ENCODE measurements at places on chromosomes 6 and 20.

DNA sequence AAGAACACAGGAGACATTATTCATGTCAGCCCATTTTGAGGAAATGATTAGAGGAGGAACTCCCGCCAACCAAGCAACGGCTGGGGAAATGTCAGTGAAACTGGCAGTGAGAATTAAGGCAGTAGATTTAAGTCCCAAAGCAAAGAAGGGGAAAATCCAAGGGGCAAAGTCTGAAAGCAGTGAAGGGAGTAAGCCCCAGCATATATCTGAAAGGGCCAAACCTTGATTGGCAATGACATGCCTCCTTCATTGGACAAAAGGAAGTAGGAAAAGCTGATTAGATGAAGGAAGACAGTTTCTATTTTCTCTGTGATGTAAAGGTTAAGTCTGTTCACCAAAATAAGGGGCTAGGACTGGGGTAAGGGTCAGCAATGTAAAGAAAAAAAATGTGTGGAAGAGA, 190.3 kb downstream of the RNF144B start:
- no peak for DNase-seq

GRCh38 chr6:39791311-39791710, 865 bp upstream of the DAAM2 start:
- no peak for DNase-seq

DNA sequence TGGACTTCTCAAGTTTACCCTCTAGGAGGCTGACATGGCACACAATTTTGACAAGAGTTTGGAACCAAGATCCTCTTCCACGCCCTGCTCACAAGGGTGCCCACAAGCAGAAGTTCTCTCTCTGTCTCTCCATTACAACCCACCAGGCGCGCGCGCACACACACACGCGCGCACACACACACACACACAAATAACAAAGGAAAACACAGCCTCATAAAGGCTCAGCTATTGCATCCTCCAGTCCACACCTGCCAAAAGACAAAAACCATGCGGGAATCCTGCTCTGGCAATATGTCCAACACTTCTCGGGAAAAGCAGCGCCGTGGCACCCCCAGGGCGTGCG, 870 bp downstream of the PAK5 start:
- no peak for DNase-seq

- no peak for DNase-seq
These were observed 224.5 kb downstream of the FOXC1 start for GRCh38 chr6:1834207-1834606.

GRCh38 chr6:143822584-143823024, 20.5 kb upstream of the LTV1 start:
- no peak for DNase-seq

DNA sequence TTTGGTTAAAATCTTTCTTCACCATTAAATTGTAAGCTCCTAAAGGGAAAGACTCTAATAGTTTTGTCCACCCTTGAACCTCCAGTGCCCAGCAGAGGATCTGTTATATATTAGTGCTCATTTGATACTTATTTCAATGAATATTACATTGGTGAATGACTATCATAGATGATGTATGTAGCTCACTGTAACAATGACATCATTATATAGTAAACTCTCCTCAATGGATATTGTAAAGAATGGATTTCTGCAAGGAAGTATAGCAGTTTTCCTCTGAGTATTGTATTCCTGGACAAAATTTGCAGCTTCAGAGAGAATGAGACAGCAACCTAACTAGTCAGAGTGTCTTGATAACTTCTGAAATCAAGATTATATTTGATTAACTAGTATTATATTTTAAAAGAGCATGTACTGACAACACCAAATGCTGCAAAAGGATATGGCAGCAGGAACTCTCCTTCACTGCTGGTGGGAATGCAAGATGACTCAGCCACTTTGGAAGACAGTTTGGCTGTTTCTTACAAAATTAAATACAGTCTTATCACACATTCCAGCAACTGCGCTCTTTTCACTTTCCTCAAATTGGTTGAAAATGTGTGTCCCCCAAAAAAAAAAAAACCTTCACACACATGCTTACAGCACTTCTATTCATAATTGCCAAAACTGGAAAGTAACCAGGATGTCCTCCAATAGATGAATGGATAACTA, 189.8 kb upstream of the OPRM1 start:
- DNase-seq, result no peak

DNA sequence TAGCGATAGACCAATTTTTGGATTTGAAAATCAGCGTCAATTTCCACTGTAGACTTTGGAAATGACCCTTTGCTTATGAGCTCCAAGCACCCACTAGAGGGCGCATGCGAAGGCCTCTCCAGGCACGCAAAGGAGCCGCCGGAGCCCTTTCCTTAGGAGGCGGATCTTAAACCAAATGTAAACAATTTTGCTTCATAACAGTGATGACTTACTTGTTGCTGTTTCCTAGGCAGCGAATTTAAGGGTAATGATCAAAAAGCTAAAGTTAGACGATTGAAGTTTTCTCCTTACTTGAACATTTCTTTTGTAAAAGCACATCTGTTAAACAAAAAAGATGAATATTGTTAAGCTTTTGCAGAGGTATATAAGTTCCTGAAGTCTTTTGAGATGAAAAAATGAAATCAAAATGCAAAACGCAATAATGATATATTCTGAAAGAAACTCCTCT, 29.2 kb upstream of the EXOC2 start:
- peak; percentile 7 for DNase-seq

GRCh38 chr20:46060301-46060881, 29.4 kb downstream of the NCOA5 start:
- no peak for DNase-seq

GRCh38 chr6:7787137-7787608, 61.3 kb downstream of the BMP6 start:
- peak; percentile 33 for DNase-seq

- DNase-seq, result no peak
These were observed 193.8 kb downstream of the PLCB4 start for GRCh38 chr20:9262653-9263194.

DNA sequence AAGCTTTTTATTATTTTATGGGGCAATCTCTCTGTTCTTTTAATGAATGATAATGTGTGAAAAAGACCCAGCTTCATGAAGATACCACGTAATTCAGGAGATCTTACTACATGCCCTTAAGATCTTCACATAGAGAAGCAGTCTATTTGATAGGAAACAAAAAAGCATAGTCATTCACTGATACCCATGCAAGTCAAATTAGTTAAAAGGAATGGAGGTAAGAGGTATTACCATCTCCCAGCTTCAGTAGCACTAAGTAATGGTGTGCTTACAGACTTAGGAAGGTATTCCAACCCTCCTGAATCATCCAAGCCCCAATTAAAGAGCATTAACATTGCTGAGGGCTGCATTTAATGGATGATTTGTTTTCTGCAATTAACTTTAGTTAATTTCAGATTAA, 364.7 kb downstream of the SYNE1 start:
- no peak for DNase-seq

DNA sequence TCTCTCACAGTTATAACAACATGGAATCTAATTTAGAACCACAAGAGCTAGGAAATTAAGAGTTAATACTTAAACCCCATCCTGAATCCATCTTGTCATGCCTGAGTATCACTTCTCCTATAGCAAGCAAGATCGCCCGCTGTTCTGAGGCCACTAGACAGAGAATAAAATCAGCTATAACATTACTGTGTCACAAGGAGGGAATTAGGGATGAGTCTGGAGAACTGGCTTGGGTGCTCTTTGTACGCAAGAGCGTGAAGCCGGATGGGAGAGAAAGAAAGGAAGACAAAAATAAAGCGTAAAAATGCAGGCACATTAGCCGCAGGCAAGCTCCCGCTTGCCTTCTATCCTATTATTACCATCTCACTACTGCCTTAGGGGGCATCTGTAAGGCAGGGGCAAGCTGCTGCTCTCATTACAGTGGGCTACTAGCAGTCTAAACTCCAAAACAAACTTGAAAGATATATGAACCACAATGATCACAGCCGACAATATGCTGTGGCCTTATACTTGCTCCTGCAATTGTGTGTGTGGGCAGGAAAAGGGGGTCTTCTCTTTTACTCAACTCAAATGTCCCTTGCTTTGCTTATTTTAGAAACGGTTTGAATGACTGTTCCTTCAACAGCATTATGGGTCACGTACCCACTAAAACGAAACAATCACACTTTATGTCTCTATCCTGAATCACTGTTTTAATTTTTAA, 81.9 kb downstream of the GJA10 start:
- DNase-seq, result no peak

DNA sequence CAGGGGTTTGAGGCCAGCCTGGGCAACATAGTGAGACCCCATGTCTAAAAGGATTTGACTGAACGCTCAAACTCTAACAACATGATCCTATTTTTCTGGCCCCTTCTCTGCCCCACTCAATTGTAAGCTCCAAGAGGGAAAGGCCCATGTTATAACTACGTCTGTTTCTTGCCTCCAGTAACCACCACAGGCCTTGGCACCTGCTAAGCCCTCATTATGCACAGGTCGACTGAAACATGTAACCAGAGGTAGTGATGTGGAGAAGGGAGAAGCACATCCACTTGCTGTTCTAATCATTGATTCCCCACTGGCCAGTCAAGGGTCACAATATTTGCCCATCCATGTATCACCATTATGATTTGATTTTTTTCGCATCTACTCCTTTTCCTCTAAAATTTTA, 475.5 kb downstream of the KIF16B start:
- no peak for DNase-seq

- DNase-seq, result no peak
These were observed 51.8 kb downstream of the HECA start for GRCh38 chr6:139186692-139187091.

GRCh38 chr6:50698546-50698945, 14.8 kb upstream of the TFAP2D start:
- no peak for DNase-seq

Data from occipital lobe (tissue), 3 donors.